Muscle of arm (tissue), 14 donors: ENCODE measurements at places on chromosomes 2 and 18. TPM values are rescaled to one million over a fixed set of nuclear protein-coding genes. Genes with fewer than 3 reads are reported as not detected.
A peak's percentile ranks its signal among the peaks of the same experiment; 100 is the strongest.

The FRZB gene
- not detected for polyA plus RNA-seq

DNA sequence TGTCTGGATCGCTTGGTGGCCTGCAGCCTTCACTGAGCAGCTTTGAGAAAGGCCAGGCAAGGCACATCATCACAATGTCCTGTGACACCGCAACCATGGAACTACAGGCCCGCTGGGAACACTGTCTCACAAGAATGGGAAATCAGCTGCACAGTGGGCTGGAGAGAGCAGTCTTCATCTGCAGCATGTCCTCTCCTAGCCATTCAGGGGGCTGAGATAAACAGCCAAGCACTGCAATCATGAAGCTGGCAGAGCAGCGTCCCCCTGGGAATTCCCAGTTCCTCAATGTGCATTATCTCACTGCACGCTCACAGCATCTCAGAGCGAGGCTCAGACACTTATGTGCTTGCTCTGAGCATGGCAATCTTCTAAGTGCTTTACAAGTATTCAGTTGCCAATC, 1.9 kb downstream of the CMPK2 start:
- no peak for DNase-seq

GRCh38 chr2:216856406-216857065, 3.3 kb downstream of the TNP1 start:
- DNase-seq: no peak

GRCh38 chr18:62369129-62369644, 44.1 kb downstream of the TNFRSF11A start:
- no peak for DNase-seq

DNA sequence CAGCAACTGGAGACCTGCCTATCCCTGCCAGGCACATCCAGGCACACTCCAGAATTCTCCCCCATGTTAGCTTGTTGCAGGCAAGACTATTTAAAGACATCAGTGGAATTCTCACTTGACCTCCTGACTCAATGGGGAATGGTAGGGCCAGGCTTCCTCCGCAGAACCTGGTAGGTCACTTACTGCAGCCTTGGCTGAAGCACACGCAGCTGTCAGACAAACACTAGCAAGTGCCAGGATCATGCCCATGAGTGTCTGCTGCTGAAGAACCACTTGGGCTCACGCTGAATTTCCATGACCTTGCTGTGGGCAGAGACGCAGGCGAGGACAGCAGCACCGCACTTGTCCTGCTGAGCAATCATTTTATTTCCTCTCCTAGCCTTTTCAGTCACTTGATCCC, 3.2 kb downstream of the LRRC30 start:
- DNase-seq: peak; percentile 35

DNA sequence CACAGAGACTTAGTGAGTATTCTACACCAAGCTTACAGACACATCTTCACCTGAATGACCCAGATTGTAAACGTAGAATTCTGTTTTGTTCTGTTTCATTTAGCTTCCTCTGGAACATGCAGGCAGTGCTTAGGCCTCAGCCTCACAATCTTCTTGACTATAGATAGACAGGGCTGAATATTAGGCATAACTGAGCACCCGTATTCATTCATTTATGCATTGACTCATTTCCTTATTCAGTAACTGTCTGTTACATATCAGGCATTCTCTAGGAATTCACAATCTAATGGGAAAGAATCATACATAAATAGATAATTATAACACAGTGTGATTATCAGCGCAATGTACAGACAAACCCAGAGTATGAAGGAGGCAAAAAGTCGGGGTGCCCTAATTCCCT, 124.9 kb upstream of the ETAA1 start:
- DNase-seq: no peak

DNA sequence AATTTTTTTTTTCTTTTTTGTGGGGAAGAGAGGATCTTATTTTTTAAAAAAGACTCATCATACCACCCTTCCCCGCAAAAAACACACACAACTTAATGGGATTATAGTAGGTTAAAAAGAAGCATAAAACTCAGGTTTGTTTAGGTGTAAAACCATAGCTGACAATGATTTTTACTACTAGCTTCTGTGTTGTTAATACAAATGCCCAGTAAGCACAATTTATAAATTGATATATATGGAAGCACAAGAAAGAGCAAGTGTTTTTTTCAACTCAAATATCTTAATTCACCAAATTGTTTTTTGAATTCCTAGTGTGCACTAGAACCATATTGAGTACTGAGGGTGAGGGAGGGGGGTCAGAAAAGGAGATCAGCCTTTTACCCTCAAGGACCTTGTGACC, 7.0 kb downstream of the STAT4 start:
- DNase-seq: no peak

GRCh38 chr2:63665846-63666475, 77.2 kb downstream of the MDH1 start:
- DNase-seq: peak; percentile 20

The CGREF1 gene
- polyA plus RNA-seq: not detected

The NMS gene
- polyA plus RNA-seq: not detected

GRCh38 chr2:974054-974453, 23.4 kb downstream of the SNTG2 start:
- DNase-seq: no peak

GRCh38 chr2:238106339-238106697, 6.2 kb downstream of the ESPNL start:
- DNase-seq: no peak

GRCh38 chr18:76545433-76546087, 50.5 kb upstream of the ZNF516 start:
- no peak for DNase-seq

The TMEM17 gene
- polyA plus RNA-seq: 2.5 TPM

The CIB4 gene
- not detected for polyA plus RNA-seq

DNA sequence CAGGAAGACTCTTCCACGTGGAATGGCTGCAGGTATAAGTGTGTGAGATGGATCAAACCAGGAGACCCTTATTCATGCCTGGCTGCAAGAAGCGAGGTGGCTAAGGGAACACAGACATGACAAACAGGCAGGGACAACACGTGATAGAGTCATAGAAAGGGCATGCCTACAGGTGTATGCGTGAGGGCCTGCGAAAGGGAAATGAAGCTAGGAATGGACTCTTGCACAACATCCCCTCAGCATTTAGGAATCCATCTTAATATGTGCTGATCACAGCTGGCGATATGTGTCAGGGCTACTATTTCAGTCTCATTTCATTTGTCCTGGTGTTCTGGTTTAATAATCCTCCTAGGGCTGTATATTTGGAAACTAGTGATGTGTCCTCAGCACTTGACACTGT, 291.2 kb downstream of the MYT1L start:
- DNase-seq: no peak

DNA sequence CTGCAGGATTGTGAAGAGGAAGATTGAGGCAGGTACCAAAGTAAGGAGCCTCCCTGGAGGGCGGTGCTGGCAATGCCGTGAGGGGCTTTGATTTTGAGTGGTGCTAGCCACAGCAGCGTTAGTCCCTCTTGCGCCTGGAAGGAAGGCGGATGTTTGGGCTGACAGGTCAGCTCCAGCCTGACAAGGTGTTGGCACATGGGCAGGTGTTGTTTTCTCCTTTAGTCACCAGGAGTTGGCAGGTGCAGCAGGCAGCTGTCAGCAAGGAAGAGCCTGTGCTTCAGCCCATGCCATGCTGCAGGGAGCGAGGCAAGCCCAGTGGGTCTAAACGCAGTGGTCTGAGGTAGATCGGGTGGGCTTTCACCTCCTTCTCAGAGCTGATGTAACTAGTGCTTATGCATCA, 8.5 kb downstream of the SEC11C start:
- DNase-seq: no peak

DNA sequence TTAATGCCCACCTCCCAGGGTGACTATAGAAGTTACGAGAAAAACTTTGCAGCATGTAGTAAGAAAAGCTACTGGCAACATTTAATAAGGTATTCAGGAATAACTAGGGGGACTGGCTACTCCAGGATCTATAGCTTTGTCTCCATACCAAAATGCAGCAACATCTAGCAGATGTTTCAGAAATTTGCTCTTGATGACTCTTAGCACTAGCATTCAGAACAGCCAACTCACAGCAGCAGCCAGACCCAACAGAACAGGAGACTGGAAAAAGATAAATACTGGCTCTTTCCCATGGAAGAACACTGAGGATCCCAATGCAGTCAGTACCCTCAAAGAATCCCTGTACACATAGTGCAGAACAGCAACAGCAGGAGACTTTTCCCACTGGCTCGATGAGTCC, 105.0 kb downstream of the PRKRA start:
- DNase-seq: no peak

The GALNT14 gene
- not detected for polyA plus RNA-seq

GRCh38 chr18:50441501-50441900, 66.7 kb downstream of the SKA1 start:
- DNase-seq: no peak

DNA sequence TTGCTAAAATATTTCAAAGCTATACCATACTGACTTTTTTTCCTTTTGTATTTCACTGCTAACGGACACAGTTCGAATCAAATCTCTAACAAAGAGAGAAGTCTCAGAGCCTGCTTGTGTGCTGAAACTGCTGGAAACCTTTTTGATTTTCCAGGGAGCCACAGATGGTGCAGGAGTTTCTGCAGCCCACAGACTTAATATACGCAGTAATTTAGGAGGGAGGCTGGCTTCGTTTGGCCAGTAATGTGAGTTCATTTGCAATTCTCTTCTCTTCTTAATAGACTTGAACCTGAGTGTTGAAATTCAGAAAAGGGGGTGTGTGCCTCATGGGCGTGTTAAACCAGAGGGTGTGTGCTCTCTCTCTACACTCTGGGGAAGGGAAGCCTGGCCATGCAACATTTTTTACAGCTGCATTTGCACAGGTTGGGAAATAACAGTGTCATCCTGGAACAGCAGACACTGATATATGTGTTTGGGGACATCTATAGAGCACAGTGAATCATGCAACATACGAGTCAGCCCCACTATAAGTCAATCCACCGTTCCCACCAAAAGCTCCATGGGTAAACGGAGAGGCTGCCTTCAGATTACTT, 333.0 kb downstream of the CLIP4 start:
- no peak for DNase-seq

GRCh38 chr2:197011021-197011417, 84.5 kb upstream of the PGAP1 start:
- no peak for DNase-seq

GRCh38 chr2:101832114-101832513, 134.6 kb downstream of the MAP4K4 start:
- DNase-seq: no peak

The DNAJC5G gene
- 0.46 TPM for polyA plus RNA-seq

The UPP2 gene
- polyA plus RNA-seq: not detected

- no peak for DNase-seq
Measured at GRCh38 chr2:137862651-137863050, 101.6 kb upstream of the HNMT start.

DNA sequence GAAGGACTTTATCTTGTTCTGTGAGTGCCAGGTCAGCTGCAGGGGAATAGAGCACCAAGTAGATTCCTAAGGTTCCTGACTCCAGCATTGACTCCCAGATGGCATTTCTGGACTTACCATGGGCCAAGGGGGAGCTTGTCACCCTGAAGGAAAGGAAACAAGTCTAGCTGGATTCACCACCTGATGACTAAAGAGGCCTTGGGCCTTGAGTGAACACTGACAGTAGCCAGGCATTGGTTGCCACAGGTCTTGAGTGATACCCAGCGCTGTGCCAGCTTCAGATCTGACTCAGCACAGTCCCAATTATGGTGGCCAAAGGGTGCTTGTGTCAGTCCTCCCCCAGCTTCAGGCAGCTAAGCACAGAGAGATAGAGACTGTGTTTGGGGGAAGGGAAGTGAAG, 40.1 kb upstream of the CAPN13 start:
- no peak for DNase-seq

The VWC2L gene
- polyA plus RNA-seq: not detected

The HOXD4 gene
- polyA plus RNA-seq: 12.3 TPM

DNA sequence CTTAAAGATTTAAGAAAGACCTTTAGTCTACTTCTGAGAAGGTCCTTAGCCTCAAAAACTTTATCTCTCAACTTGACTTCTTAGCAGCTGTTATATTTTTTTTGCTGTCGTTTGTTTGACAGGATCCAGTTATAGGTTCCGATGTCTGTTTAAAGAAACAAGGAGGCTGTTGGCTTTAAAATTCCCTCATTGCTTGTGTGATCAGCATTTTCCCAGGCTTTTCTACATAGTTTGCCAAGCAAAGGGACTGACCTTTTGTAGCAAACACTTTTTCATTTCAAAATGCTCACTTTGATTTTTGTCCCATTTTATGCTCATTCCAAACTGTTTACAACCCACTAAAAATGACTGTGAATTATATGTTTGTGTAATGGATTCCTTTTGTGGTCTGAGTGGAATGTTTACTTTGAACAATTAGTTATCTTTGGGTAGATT, 394.9 kb downstream of the ARHGAP15 start:
- DNase-seq: no peak

- no peak for DNase-seq
Measured at GRCh38 chr2:62319070-62319469, 123.2 kb downstream of the B3GNT2 start.

- no peak for DNase-seq
Measured at GRCh38 chr18:47595831-47596501, 334.5 kb downstream of the SMAD2 start.

The PFN4 gene
- polyA plus RNA-seq: not detected

The DES gene
- polyA plus RNA-seq: 5,935 TPM

- no peak for DNase-seq
Measured at GRCh38 chr2:26675651-26676255, 16.8 kb upstream of the KCNK3 start.

DNA sequence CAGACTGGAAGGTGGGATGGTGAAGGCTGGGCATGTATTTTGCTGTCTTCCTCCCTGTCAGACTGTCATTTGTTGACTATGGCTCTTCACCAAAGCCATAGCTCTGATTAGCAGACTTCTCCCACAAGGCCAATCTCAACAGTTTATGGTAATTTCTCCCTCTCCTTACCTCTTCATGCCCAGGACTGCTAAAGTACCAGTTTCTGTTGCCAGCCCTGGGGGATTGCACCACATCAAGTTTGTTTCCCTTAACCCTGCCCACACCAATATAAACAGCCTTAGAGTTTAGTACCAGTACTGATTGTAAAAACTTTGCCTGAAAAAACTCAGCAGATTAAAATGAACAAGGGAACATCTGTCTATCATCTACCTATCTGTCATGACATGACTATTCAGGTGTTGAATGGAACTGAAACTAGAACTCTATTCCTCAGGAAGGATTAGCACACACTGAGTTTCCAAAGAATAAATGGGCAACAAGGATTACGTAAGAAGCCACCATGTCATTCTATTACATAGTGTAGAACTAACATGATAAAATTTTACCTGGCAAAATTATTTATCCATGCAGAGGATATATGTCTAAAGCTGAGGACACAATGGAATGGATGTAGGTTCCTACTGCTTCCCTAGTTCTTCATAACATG, 13.7 kb downstream of the FEZ2 start:
- DNase-seq: no peak

The WDR12 gene
- polyA plus RNA-seq: 71.4 TPM

The BCS1L gene
- 39.1 TPM for polyA plus RNA-seq

The ORMDL1 gene
- 81.0 TPM for polyA plus RNA-seq
